ENCODE measurements at places on chromosomes 7 and 10. TPM values are rescaled to one million over a fixed set of nuclear protein-coding genes. Genes with fewer than 3 reads are reported as not detected.

- DNase-seq = no peak
Observed at GRCh38 chr10:5683065-5683464, 1.6 kb upstream of the TASOR2 start.

- DNase-seq = no peak
Observed at GRCh38 chr7:24050991-24051560, 232.9 kb upstream of the NPY start.

- no peak for DNase-seq
Observed at GRCh38 chr10:76647301-76647700, 990.3 kb downstream of the KCNMA1 start.

DNA sequence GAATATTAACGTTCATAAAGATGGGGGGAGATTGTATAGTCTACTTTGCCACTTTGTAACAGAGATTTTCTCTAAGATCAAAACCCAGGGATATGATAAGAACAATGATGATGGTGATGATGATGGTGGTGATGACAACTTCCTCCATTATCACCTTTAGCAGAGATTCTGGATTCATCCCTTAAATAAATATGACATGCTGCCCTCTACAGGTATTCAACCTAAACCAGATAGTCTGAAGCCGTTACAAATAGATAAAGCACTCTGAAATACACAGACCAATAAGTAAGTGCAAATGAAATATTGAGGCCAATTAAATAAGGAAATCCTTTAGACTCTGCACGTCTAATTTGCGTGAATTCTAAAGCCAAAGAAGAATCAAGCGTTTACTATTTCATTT lies 211.5 kb downstream of the CREB5 start:
- no peak for DNase-seq

The CLCN1 gene
- not detected for total RNA-seq

The COL28A1 gene
- total RNA-seq = 1.2 TPM

The DOCK4 gene
- 11.8 TPM for total RNA-seq

All from heart right ventricle (tissue), 16 donors.